ENCODE measurements at places on chromosomes 4 and X. TPM values are rescaled to one million over a fixed set of nuclear protein-coding genes. Genes with fewer than 3 reads are reported as not detected.

DNA sequence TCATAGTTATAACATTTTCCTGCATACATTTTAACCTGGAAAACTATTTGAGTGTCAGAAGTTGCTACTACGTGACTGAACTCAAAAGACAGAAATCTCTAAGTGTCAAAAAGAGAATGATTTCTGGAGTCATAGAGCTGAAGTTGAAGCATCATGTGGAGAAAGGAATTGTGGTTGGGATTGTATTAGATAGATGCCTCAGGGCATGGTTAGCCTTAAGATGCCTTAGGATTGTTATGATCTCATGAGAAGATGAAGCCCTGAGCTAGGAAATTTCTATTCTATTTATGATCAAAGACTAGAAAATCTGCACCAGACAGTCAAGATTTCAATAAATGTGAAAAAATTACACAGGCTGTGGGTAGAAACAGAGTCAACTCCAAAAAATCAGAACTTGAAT lies 20.2 kb downstream of the EPGN start:
- DNase-seq, result no peak

DNA sequence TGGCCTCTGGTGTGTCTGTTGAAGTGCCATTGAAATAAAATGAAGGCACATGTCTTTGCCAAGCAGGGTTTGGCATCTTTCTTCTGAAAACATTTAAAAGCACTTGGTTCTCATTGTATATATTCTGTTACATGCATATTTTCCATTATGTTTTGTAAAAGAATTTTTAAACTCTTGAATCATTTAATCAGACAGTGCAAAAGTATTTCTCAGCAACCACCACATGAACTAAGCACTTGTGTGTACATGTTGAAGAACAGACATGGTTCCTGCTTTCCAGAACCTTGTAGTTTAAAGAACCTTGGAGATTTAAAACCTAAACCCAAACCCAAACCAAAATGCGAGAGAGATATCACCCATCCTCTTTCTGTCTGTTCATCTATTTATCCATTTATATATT lies 220.3 kb upstream of the GIMD1 start:
- DNase-seq, result no peak

DNA sequence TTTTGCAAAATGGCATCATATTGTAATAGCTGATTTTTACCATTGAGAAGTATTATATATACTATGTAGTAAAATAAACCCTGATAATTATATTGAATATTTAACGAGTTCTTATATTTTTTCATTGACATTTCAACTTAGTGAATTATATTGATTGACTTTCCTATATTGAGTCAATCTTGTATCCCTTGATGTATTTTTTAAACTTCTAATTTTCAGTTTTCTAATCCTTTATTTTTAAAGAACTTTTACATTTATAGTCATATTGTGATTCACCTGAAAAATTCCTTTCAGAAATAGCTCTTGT lies 54.4 kb downstream of the CXCL1 start:
- DNase-seq, result no peak

GRCh38 chrX:57985951-57986350 lies 75.7 kb upstream of the ZXDA start:
- DNase-seq, result no peak

GRCh38 chr4:53185869-53186585 lies 179.8 kb downstream of the SCFD2 start:
- no peak for DNase-seq

DNA sequence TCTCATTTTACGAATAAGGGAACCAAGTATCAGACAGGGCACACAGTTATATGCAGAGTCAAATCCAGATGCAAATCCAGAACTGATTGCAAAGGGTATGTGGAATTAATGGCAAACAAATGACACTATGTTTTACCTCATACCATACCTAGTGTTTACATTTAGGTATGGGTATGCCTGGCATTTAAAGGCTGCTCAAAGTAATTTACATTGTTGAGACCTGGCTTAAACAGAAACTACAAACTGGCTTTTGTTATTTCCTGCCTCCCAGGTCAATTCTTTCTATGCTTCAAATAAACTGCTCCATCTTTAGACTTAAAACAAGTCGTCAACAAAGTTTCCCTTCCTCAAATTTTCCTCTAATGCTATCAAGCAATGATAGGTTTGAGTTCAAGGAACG lies 33.7 kb downstream of the ANKRD17 start:
- DNase-seq, result no peak

DNA sequence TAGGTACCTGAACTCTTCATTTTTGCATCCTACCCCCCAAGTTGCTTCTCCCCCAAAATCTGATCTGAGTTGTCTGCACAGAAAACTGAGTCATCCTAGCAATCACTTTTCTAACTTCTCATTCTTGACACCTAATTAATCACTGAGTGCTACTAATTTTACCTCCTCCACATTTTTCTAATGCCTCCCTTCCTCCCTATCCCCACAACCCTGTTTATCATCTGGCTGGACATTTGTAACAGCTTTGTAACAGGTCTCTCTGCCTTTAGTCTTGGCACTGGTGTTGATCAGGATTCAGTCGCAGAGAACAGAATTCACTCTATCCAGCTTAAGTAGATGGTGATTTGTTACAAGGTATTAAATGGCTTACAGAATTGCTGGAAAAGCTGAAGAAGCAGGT lies 303.9 kb upstream of the GATB start:
- DNase-seq, result no peak

GRCh38 chr4:95180531-95181242 lies 368.1 kb downstream of the UNC5C start:
- no peak for DNase-seq

- no peak for DNase-seq
Observed at GRCh38 chr4:114400531-114400930, 198.1 kb upstream of the UGT8 start.

- no peak for DNase-seq
Observed at GRCh38 chr4:138189206-138189605, 52.9 kb downstream of the SLC7A11 start.

DNA sequence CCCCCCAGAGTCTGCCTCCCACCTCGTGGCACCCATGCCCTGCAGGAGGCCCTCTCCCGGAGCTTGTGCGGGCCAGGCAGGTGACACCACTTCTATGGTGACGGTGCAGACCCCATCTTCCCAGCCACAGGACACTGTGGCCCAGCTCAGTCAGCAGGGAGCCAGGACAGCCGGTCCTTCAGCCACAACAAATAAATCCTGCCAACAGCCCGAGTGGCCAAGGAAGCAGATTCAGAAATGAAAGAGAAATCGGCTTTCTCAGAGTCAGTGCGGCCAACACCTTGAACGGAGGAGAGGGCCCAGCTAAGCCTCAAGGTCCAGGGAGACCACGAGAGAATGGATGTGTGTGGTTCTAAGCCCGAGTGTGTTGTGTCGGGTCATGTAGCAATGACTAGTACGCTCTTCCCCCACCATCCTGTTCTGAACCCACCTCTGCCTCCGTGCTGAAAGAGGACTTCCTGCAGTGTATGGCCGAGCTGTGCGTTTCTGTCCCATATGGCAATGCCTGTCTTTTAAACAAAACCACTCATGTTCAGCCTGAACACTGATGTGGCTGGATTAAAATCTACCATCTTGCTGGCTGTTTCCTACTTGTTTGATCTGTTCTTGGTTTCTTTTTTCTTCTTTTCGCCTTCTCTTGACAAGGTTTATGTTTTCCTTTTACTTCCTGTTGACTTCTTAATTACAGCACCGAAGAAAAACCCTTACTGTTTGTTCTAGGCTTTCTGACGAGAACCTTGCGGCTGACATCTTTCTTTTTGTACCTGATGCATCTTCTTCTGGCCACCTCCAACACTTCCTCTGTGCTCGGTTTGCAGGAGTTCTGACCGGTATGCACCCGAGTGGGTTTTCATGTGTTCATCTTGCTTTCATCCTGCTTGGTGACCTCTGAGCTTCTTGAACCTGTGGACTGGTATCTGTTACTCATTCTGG lies 53.1 kb downstream of the GAK start:
- DNase-seq, result no peak

- DNase-seq, result no peak
Observed at GRCh38 chr4:124279741-124280140, 432.8 kb downstream of the ANKRD50 start.

DNA sequence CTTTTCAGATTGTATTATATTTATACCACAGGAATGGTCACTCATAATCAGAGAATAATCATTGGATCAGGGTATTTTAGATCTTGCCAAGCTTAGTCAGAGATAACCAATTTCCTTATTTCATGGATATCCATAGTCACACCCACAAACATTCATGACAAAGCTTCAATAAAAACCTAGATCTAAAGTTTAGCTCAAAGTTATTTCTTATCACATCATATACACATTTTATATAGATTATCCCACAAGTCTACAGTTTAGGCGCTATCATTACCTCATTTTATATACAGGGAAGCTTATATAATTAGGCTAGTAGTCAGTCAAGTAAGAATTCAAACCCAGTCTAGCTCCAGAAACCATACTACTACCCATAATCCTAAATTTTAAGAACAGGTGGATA lies 82.3 kb downstream of the SLC10A7 start:
- DNase-seq, result no peak

GRCh38 chrX:1534301-1535168 lies 2.5 kb downstream of the P2RY8 start:
- DNase-seq, result no peak

DNA sequence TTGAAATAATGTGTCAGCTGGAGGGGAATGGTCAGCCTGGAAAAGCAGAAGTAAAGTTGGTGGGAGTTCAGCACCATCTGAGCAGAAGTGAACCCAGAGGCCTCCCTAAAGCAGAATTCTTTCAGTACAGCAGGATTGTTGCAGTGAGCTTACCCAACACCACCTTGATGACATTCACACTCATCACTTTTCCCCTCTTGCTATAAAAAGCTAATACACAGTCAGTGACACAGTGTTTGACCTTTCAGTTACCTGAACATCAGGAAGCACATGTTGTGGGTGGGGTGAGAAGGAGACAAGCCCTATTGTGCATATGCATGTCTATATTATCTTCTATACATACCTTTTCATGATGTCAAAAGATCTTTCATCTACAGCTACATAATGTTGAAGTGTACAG lies 624.7 kb upstream of the ZFP42 start:
- no peak for DNase-seq

DNA sequence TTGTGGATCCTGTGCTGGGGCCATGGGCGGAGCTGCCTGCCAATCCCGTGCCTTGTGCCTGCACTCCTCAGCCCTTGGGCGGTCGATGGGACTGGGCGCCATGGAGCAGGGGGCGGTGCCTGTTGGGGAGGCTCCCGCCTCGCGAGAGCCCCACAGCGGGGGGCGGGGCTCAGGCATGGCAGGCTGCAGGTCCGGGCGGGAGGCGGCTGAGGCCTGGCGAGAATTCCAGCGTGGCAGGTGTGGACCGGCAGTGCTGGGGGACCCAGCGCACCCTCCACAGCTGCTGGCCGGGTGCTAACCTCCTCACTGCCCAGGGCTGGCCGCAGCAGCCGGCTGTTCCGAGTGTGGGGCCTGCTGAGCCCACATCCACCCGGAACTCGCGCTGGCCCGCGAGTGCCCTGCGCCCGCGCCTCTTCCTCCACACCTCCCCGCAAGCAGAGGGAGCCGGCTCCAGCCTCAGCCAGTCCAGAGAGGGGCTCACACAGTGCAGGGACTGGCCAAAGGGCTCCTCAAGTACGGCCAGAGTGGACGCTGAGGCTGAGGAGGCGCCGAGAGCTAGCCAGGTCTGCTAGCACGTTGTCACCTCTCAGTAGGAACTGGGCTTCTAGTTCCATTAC lies 85.9 kb downstream of the GBA3 start:
- DNase-seq, result no peak

GRCh38 chr4:18798123-18798522 lies 776.6 kb upstream of the LCORL start:
- no peak for DNase-seq

GRCh38 chr4:152296386-152296785 lies 239.5 kb downstream of the FBXW7 start:
- no peak for DNase-seq

DNA sequence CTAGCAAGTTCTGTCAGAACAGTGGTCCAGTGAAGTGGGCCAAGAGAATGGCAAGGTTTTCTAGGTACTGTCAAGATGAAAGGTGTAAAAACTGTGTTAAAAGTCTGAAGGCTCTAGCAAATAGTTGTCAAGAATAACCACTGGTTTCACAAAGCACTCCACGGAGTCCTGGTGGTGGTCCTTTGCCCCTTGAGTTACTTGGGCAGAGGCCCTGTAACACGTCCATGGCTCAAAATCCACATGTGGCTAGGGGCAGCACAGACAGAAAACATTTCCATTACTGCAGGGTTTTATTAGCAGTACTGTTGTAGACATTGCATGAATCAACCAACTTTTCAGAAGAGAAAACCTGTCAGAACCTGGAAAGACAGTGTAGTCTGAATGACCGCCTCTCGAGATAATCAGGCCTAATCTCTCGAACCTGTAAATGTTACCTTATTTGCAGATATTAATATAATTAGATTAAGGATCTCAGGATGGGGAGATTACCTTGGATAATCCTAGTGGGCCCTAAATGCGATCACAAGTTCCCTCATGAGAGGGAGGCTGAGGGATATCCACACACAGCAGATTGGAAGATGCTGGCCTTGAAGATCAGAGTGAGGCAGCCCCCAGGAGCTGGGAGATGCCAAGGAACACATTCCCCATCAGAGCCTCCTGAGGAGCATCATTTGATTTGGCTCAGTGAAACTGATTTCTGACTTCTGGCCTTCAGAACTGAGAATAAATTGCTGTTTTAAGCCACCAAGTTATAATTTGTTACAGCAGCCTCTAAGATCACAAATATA lies 34.7 kb downstream of the ERVMER34-1 start:
- DNase-seq, result no peak

DNA sequence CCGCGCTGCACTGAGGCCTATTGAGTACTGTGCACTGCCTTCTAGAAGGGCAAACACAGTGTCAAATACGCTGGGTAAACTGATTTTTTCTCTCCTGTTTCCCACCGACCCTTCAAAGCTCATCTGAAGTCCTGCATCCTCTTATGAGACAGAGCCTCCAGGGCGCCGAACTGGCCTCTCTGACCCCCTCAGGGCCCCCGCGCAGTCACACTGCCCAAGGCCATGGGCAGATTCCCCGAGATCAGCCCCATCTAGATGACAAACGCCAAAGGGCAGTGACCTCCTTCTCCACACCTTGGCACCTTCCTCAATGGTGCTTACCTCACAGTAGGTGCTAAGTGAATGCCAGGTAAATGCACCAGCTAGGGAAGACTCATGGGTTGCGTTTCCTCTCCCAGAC lies 34.4 kb downstream of the CHST7 start:
- DNase-seq, result no peak

DNA sequence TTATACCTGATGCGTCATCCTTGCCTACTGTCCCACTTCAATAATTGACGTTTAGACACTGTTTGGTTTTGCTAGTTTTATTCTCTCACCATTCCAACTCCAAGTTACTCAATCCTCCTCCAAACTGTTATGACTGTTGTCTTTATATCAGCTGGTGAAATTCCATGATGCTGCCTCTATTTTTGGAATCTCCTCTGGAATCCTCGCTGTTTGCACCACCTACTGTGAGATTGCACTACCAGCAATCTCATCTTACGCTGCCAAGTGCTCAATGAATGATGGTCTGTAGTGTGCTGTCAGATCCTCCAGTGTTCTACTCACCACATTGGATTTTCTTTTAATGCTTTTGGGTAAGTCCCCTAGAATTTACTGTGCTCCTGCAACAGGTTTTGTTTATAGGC lies 13.2 kb upstream of the PCDH18 start:
- no peak for DNase-seq

Gene VCX
- total RNA-seq, result not detected

Gene GPC4
- total RNA-seq, result 7.1 TPM

Gene TRIM61
- total RNA-seq, result 2.3 TPM

Gene MBNL3
- 38.5 TPM for total RNA-seq

Gene SERTM2
- not detected for total RNA-seq

Gene CPLX1
- 4.8 TPM for total RNA-seq

Gene VBP1
- total RNA-seq, result 63.9 TPM

Gene TIGD2
- total RNA-seq, result 2.0 TPM

Gene RIBC1
- 0.49 TPM for total RNA-seq

Gene KIAA1210
- not detected for total RNA-seq

Gene HAUS7
- total RNA-seq, result 17.0 TPM

Gene NKX3-2
- total RNA-seq, result not detected
